ENCODE measurements at places on chromosomes 11 and 22. TPM values are rescaled to one million over a fixed set of nuclear protein-coding genes. Genes with fewer than 3 reads are reported as not detected.

- no peak for DNase-seq
Measured at GRCh38 chr11:31798554-31799434, 12.3 kb downstream of the PAX6 start.

Gene CALCA
- not detected for total RNA-seq

Gene C1QTNF4
- not detected for total RNA-seq

DNA sequence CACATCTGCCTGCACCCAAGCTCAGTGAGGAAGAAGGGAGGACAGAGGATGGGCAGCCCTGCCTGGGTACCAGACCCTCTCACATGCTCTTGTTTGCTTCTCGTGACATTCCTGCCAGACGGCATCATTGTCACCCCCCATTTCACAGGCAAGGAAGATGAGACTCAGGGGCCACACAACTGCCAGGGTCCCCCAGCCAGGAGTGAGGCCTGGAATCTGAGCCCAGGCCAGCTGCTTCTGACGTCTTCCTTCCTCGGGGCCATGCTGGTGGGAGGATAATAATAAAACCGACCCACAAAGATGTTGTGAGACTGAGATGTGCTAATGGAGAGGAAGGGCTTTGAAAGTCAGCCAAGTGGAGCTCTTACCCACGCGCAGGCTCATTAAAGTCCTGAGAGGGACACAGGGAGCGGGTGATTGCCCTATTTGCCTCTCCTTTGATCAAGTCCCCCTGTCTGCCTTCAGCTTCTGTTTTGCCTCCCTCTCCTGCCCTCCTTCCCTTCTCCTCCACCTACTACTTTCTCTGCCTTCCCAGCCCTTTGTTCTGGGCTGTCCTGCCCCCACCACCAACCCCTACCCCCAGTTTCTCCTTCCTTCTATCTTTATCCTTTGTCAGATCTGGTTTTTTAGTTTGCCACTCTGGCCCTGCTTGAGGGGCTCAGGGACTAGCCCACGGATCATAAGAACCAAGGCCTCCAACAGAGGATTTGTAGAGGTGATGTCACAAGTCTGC is 62.7 kb downstream of the MCM5 start:
- DNase-seq: no peak

DNA sequence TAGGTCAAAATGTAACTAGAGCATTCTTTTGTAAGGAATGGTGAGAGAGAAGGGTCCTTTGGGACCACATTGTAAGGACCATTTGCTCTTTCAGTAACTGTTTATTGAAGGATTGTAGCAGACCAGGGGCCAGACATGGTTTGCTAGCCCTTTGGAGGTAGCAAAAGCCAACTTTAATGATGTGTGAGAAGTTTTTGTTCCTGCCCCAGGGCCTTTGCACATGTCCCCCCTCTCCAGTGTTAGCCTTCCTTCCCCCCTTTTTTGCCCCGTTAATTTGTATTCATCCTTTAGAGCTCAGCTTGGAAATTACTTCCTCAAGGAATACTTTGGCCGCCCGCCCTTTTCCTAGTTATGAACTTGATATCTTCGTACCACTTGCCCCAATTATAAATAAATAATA is 9.0 kb downstream of the LIMK2 start:
- no peak for DNase-seq

Gene CHKA
- 44.4 TPM for total RNA-seq

Data from OCI-LY7 (cell line).